Activated CD4-positive, alpha-beta T cell treated with anti-CD3 and anti-CD28 coated beads for 24 hours (primary cell): ENCODE measurements at places on chromosomes 5 and 9.

- no peak for DNase-seq
These were observed 388.8 kb downstream of the KDM4C start for GRCh38 chr9:7146582-7146981.

DNA sequence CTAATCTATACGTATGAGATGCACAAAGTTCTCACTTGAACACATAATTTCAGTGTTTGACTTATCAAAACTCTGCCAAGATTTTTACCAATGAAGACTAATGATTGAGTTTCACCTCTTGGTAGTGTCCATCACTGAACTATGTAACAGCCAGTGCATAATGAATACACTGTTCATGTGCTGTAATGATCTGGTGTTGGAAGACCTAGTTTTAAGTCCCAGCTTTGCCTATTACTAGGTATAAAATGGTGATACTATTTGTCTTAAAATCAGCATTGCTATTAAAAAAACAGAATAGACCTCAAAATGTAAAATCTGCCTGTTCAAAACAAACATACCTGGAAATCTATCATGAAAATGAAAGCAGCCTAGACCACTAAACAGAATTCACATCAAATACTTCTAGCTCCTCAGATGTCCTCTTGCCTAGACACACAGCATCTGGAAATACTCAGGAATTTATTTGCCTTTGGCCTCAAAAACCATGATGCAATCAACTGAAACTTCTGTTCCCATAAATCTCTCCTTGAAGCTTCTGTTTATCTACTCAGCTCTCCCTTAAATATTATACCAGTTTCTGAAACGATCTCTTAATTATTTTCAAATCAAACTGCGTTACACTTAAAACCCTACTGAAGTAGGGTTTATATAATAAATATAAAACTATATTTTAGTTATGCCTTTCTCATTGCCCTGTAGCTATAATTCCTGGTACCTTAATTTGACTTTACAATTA lies 38.1 kb downstream of the MRPS27 start:
- DNase-seq = no peak

- DNase-seq = no peak
These were observed 27.7 kb downstream of the NEK6 start for GRCh38 chr9:124285490-124285889.

DNA sequence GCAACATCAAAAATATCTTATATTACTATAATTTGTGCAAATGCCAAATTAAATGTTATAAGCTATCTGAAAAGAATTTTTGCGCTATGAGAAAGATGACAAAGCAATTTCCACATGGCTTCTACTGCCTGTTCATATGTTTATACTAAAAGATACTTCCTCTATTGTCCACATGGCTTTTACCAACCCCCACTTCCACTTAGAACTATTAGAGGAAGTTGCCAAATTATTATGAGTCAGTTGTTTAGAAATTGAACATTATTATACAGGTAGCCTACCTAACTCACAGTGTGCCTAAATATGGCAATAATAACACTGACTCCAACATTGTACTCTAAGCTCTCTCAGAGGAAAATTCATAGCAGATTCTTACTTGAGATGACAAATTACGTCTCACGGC lies 37.6 kb upstream of the SLC27A6 start:
- DNase-seq = no peak

- DNase-seq = no peak
These were observed 77.7 kb downstream of the DNAH5 start for GRCh38 chr5:13866792-13867191.

- no peak for DNase-seq
These were observed 420.5 kb downstream of the EBF1 start for GRCh38 chr5:158679221-158679641.
